WTC11 (cell line): ENCODE measurements at places on chromosomes 12 and 14.

- DNase-seq = no peak
These were observed 55.9 kb downstream of the DYNC1H1 start for GRCh38 chr14:102020058-102020971.

DNA sequence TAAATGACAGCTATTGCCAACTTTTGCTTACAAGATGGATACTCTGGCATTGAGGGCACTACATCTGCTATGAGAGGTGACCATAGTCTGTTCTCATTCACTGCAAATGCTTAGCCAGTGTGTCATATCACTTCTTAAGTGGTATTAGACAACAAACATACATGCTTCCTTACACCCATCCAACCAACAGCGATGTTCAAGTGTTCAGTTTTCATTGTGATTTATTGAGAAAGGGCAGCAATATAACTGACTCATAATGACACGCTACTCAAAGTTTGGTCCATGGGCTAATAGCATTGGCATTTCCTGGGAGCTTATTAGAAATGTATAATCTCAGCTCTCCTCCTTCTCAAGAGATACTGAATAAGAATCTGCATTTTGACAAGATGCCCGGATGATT is 181.7 kb downstream of the NPAS3 start:
- no peak for DNase-seq

GRCh38 chr12:32030151-32030550 is 70.9 kb downstream of the RESF1 start:
- no peak for DNase-seq

DNA sequence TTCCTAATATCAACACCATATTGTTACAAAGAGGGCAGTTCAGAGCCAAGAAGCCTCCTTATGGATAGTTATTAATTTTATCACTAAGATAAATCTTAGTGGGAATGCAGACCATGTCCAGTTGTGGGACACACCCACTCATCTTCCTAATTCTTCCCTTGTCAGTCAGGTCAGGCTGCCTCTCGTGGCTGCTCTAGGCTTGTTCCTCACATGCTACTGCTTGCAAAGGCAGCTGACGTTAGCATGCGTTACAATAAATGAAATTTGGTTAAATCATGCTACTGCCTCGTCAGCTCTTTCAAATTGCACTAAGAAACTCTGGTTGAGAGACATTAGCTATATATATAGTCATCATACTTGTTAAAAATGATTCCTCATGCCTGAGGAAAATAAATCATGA is 108.4 kb downstream of the CAND1 start:
- DNase-seq = no peak

GRCh38 chr14:24094841-24095270 is 745 bp downstream of the PCK2 start:
- no peak for DNase-seq

- no peak for DNase-seq
These were observed 316.3 kb downstream of the NUAK1 start for GRCh38 chr12:105822131-105823105.

GRCh38 chr12:104026841-104027599 is 23.0 kb downstream of the GLT8D2 start:
- no peak for DNase-seq

DNA sequence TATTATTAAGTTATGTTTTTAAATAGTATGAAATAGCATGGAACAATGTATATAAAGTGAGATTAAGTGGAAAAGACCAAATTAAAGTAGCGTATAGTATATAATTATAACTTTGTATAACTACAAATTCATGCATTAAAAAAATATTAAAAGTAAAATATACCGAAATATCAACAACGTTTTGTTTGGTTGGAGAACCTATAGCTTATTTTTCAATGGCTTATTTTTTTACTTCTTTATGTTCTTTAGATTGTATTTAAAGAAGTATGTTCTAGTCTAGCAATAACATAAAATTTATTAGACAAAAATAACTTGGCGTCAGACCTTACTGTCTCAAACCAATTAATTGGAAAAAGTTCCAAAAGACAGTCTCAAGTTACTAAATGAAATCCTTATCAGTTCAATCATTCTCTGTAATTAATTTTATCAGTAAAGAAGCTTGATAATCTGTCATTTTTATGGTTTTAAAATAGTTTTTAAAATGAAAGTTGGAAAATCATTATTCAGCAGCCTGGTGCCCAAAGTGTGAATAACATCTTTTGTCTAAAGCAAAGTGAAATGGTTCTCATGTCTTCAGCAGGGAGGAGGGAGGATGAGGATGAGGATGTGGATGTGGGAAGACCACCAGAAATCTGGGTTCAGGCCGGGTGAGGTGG is 46.7 kb downstream of the IRAK3 start:
- no peak for DNase-seq

- DNase-seq = no peak
These were observed 26.8 kb downstream of the CEP170B start for GRCh38 chr14:104891664-104892530.

DNA sequence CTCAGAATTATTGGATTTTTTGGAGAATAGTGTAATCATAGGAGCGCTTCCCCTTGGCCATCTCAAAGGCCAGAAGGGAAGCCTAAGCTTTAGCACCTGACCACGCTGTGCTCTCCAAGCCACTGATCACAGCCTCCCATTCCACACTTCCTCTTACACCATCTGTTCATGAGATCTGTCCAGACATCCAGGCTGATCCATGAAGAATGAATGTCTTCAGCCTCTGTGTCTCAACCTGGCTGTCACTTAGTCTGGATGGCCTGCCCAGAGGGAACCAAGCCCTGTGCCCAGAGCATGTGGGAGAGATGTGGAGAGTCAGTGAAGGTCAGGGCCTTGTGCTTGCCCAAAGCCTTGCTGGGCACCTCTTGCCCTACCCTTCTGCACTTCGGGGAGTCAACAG is 40.5 kb downstream of the TSPAN11 start:
- DNase-seq = no peak

DNA sequence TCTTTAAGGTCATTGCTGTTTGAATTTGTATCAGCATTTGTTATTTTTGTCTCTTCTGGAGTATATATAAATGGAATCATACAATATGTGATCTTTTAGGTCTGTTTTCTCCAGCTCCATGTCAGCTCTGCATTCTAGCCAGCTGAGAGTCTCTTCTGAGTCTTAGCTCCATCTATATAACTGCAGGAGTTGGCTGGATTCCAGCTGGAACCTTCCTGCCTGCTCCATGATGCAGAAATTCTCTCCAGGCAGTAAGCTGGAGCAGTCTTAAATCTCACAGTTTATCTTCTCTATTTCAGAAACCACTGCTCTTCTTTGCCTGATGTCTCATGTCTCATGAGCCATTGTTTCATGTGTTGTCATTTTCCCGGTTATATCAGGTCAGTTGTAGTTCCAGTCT is 827.6 kb downstream of the NRXN3 start:
- DNase-seq = no peak

GRCh38 chr14:51284241-51284640 is 44.2 kb downstream of the TMX1 start:
- no peak for DNase-seq

GRCh38 chr12:57844709-57845477 is 1.6 kb downstream of the CTDSP2 start:
- DNase-seq = peak; percentile 69

- DNase-seq = peak; percentile 9
These were observed 20.1 kb upstream of the KRT7 start for GRCh38 chr12:52212701-52213563.

GRCh38 chr12:5488626-5488955 is 56.7 kb downstream of the NTF3 start:
- DNase-seq = no peak

DNA sequence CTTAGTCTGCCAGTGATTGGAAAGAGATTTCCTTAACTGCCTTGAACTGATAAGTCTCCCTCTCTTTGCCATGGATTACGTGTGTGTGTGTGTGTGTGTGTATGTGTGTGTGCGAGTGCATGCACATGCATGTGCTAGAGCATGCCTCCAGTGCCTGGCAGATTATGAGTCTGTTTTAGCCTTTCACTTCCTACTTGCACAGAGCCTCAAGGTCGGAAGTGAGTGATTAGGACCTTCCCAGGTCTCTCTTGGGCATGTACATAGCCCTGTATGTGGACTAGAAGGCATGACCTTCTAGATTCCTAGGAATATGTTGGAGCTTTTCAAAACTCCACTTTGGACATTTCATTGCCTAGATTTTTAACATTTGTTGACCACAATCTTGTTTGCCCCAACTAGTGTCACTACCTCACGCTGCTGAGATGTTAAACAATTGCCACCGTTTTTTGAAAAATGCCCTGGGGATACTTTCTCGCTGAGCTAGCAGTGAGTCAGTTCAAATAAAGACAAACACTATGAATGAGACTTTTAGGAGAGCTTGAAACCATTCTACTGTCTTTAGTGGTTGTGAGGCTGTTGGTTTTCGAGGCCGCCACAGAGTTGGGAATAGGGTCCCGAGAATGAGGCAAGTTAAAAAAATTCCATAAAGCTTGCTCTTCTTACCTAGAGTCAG is 28.2 kb downstream of the KIAA0586 start:
- DNase-seq = no peak

- peak; percentile 42 for DNase-seq
These were observed 4.2 kb upstream of the AMN1 start for GRCh38 chr12:31732926-31733548.

DNA sequence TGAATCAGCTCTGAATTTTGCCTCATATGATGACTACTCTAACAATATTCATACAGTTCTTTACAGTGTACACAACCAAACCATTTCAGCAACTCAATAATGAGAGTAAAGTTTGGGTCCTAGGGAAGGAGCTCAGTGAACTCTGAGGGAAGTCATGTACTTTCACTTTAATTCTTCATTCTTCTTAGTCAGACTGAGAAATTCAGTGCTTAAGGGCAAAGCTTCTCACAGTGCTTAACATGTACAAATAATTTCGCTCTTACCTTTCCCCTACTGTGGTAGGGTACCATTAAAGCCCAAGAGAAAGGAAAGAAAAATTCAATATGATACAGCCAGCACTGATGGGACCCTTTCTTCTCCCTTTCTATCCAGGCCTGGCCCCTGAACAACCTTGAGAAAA is 435.0 kb downstream of the NELL2 start:
- DNase-seq = no peak

DNA sequence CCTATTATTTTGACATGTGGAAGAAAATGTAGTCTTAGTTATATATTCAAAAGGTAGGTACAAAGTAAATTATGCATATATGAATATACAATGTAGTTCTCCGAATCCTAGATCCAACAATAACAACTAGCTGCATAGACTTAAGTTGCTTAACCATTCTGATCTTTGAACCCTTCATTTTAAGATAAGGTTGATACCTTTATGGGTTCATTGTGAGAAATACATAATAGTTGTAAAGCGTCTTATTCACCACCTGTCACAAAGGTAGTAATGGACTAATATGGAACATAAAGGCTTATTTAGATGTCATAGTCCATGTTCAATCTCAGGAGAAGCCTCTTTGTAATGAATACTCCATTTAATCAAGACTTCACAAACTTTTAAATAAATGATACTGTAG is 263.6 kb downstream of the TMTC2 start:
- DNase-seq = no peak

GRCh38 chr12:111981987-111982386 is 31.0 kb downstream of the TMEM116 start:
- no peak for DNase-seq

DNA sequence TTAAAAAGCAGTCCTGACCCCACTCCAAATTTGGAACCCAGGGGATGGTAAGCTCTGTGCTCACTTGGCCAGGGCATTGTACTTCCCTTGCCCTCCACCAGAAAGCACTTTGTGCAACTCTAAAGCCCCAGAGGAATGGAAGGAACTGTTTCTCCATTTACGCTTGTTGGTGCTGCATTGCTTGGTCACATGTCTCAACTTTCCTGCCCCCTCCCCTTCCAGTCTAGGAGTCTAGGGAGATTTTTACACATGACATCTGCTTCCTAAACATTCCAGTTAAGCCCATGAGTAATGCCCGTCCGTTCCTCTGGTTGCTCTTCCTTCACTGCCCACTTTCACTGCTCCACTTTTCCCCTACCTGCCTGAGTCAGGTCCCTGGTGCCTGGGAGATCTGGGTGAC is 92.6 kb upstream of the MAP1LC3B2 start:
- DNase-seq = no peak

DNA sequence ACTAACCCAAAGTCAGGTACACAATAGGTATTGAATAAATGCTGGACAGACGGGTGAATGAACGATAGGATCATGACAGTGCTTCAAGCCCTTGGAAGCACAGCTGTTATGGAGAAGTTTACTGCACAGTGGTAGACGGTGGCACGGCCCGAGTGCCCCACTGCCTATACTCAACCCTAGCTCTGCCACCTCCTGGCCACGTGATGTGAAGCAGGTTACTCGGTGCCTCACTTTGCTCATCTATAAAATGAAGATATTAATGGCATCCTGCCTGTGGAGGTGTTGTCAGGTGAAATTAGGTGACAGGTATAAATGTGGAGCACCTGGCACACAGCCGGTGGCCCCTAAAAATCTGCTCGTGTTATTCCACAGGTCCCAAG is 5.8 kb downstream of the ASB2 start:
- DNase-seq = no peak

GRCh38 chr14:41146391-41146790 is 460.3 kb upstream of the LRFN5 start:
- DNase-seq = no peak

- no peak for DNase-seq
These were observed 18.3 kb upstream of the SLC38A2 start for GRCh38 chr12:46390881-46391280.

DNA sequence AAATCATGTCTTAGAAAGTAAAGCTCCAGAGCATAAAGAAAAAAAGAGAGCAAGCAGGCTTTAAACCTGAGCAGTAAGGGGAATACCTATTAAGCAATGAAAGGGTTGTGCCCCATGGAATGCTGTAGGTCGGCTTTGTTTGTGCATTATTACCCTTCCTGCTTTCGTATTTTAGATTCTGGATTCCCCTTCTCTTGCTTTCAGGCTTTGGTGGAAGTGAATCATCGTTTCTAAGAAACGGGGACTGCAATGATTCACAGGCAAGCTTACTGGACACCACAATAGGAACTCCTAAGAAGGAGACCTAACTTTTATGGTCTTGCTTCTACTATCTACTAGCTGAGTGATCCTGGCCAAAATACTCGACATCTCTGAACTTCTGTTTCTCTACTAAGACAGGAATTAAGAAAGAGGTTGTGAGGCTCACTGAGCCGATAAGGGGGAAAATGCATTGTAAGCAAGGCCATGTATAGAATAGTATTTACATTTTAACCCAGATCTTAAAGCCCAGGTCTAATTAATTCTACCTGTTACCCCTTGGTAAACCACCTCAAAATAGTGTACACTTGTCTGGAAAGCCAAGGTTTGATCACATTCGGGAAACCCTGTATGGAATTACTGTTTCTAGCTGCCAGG is 1.2 kb upstream of the BMAL2 start:
- DNase-seq = no peak

DNA sequence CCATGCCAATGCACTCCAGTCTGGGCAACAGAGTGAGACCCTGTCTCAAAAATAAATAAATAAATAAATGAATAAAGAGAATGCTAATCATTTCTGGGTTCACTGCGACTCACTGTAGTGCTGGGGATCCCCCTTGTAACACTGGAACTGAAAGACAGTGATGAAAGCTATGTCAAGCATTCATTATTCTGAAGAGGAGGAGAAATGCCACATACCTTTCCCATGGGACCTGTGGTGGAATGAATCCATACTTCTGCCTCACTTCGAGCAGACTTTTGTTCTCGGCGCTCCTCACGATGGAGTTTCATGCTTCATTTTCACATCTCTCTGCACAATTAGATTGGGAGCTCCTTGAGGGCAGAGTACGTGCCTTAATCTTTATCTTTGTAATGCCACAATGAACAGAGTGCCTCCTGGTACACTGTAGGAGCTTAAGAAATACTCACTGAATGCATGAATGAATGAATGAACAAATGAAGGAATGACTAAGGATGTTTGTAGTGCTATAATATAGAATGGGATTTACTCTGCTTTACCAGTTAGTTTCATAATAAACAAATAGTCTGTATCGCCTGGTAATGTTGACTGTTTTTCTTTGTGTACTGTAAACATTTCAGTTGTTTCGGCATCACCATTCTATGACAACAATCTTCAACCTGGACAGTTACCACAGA is 45.8 kb downstream of the DRAM1 start:
- no peak for DNase-seq
